Breast epithelium (tissue), 4 donors: ENCODE measurements at places on chromosomes 7 and 10.

DNA sequence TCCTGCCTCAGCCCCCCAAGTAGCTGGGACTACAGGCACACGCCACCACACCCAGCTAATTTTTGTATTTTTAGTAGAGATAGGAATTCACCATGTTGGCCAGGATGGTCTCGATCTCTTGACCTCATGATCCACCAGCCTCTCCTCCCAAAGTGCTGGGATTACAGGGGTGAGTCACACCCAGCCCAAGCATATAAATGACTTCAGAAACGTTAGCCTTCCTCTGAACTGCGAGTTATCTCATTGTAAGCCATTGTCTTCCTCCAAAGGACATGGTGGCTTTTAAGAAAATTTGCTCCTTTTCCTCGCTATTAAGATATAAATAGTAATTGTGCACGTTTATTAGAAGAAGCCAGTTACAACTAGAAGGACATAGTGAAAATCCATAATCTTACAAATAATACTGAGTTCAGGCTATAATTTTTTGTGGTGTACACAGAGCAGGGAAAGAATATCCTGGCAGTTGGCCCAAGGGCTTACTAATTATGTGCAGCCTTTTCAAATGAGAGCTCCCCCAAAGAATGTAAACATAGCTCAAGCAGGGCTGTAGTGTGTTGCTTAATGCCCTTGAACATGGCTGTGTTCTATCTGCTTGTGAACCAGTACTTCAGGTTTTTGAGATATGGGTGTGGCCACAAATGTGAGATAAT is 495.8 kb downstream of the PARD3 start:
- no peak for DNase-seq

GRCh38 chr7:149713061-149713730 is 60.2 kb downstream of the ZNF467 start:
- DNase-seq = no peak

DNA sequence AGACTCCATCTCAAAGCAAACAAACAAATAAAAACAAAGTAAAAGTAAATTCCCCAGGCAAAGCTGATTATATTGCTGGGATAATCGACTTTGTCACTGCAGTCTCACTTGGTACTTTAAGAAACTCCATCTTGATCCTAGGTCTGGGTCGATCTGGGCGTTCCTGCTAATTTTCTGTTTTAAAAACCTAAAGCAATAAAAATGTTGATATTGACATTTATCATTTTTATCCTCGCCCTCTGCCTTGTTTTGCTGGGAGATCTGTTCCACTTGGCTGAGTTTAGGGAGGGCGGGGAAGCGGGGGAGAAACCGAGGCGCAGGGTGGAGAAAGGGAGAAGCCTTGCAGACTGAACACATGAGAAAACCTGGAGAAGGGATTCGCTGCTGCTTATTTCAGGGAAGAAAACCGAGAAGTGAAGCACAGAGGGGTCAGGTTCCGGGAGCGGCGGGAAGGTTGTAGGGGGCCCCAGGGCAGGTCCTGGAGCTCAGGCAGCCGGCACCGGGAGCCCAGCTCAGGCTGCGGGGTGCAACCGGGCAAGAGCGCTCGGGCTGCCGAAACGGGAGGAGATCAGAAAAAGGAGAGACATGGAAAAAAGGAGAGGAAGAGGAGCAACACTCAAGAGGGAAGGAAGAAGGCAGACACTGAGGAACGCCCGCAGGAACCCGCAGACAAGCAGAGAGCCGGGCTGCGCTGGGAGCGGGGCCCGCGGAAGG is 27.3 kb upstream of the KMT2C start:
- DNase-seq = peak; percentile 55

DNA sequence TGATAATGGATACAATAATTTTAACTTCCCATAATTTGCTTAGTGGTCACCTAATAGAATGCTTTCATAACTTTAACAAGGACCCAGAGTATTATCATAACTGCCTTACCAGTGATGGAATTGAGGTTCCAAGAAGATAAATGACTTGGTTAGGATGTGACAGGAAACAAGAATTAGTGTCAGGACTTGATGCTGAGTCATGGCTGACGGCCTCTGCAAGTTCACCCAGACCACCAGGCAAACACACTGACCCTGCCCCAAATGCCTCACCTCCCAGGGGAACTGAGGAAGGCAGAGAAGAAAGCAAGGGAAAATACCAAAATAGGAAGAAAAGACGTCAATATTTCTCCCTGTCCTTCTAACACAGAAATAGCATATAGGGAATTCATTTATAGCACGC is 636.3 kb downstream of the PARD3 start:
- no peak for DNase-seq

- no peak for DNase-seq
Observed at GRCh38 chr10:64033711-64034110, 512.5 kb downstream of the REEP3 start.

DNA sequence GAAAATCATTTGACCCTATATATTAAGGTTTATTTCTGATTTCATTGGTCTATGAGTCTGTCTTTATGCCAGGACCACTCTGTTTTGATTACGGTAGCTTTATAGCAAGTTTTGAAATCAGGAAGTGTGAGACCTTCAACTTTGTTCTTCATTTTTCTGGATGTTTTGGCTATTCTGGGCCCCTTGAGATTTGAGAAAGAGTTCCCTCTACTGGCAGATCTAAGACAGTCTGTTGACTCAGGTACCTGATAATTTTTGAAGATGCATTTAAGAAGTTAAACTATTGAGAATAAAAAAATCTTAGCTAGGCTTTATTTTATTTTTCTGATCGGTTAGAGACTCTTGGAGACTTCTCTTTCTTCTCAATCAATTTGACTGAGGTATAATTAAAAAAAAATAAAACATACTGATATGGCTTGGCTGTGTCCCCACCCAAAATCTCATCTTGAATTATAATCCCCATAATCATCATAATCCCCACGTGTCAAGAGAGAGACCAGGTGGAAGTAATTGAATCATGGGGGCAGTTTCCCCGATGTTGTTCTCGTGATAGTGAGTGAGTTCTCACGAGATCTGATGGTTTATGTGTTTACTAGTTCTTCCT is 209.2 kb downstream of the SNX10 start:
- no peak for DNase-seq

- DNase-seq = no peak
Observed at GRCh38 chr10:84826704-84827103, 498.3 kb downstream of the CCSER2 start.
